Hematopoietic multipotent progenitor cell treated with erythropoietin and hydrocortisone succinate and interleukin-3 and kit ligand, for 8 days (in vitro differentiated cells): ENCODE measurements at places on chromosomes 11 and 22.

DNA sequence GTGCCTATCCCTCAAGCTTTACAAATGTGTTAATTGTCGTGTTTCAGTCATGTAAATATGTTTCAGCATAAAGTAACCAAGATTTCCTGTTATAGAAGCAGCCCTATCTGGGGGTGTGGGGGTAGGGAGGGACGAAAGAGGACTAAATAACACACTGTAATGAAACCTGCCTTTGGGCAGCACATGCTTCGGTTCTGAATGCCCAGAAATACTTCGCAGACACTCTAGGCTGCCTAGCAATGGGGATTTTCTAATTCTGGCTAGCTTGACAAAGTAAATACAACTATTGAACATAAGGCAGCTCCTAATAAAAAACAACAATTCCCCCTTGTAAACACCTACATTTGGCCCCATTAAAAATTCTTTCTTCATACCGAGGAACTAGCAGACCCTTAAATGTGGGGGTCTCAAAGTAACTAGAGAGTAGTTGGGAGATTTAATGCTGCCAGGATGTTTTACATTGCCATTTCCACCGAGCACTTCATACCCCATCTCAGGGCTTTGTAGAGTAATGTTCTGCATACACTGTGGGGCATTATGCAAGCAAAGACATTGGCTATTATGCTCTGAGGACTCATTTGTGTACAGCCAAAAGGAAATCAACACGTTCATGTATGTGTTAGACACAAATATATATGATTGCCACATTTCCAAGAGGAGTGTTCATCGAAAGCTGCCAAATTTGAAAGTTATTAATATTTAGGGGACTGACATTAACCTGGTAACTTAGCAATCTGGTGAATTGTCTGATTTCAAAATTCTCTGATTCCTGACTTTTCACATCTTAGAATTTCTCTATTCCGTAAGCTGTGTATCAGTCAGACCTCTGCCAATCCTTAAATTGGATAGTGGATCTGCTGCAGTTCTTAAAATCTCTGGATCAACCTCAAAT is 42.1 kb downstream of the PAX6 start:
- no peak for DNase-seq

- peak; percentile 16 for DNase-seq
These were observed 167.6 kb upstream of the MTMR2 start for GRCh38 chr11:96091476-96091875.

DNA sequence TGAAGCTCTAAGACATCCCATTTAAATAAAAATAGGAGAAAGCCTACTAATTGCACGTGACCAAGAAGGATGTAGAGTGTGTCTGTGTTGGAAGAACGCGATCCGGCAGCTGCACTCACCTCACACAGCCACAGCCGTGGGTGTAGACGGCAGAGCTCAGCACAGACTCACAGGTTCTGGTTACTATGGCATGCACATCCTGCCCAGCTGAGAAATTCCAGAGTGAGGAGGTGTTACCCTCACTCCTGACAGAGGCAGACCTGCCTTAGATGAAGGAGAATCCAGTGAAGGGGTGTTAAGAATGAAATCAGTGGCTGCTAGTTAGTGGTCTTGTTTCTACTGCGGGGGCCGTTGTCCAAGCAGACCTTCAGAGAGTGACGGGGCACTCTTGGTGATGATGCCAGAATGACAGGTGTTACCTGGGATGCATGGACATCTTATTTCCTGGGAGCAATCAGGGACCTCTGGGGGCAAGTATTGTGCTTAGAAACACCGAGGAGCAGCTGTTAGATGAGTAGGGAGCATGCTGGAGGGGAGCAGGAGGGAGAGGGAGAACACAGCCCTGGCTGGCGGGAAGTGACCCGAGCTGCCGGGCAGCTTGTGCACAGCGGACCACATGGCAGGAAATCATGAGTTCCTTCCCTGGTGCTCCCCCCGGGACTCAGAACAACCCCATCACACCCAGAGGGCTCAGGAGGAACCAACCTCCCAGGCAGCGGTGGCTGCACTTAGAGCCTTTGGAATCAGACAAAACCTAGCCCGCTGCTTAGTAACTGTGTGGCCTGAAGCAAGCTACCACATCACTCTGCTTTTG is 12.3 kb downstream of the KCNJ5 start:
- no peak for DNase-seq

GRCh38 chr11:93908689-93909088 is 58.3 kb upstream of the VSTM5 start:
- no peak for DNase-seq

- no peak for DNase-seq
These were observed at the start of gene SULT4A1 for GRCh38 chr22:43862074-43862881. Gene SULT4A1 (minus strand): TSS chr22:43862513. CDS start chr22:43862382, 131 bp downstream.

DNA sequence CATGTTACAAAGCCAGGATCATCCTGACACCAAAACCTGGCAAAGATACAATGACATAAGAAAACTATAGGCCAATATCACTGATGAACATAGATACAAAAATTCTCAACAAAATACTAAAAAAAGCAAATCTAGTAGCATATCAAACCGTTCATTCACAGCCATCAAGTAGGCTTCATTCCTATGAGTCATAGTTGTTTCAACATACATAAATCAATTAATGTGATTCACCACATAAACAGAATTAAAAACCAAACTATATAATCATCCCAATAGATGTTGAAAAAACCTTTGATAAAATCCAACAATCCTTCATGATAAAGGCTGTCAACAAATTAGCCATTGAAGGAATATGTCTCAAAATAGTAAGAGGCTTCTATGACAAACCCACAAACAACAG is 1007.2 kb upstream of the RAG2 start:
- no peak for DNase-seq

DNA sequence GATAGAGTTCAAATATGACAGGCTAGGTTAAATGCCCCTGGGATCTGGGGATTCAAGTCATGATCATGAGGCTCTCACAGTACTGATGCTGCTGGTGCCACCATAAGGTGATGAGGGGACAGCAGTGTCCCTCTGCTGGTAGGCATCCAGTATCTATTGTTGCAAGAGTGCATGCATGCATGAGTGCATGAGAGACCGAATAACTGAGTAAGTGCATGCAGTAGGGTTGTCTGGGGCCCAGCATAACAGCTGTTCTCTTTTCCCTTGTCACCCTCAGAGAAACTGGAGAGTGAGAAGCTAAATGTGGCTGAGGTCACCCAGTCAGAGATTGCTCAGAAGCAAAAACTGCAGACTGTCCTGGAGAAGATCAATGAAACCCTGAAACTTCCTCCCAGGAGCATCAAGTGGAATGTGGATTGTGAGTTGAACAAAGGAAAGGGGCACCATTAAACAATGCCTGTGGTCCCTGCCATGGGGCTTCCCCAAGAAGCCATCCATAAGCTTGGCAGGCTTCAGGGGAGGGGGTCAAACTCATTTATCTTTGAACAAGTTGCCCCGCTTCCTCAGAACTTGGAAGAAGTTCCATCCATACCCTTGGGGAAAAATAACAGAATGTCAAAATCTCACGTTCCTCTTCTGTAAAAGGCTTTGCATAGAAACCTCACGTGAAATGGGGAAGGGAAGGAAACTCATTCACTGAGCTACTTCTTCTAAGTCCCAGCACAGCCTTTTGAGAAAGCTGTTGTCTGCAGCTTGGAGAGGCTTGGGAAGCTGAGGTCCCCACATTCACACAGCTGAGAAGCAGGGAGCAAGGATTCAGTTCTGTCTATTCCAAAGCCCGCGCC is 119.0 kb downstream of the PARVA start:
- no peak for DNase-seq

GRCh38 chr22:18056161-18056666 is 21.6 kb upstream of the PEX26 start:
- DNase-seq = peak; percentile 46

DNA sequence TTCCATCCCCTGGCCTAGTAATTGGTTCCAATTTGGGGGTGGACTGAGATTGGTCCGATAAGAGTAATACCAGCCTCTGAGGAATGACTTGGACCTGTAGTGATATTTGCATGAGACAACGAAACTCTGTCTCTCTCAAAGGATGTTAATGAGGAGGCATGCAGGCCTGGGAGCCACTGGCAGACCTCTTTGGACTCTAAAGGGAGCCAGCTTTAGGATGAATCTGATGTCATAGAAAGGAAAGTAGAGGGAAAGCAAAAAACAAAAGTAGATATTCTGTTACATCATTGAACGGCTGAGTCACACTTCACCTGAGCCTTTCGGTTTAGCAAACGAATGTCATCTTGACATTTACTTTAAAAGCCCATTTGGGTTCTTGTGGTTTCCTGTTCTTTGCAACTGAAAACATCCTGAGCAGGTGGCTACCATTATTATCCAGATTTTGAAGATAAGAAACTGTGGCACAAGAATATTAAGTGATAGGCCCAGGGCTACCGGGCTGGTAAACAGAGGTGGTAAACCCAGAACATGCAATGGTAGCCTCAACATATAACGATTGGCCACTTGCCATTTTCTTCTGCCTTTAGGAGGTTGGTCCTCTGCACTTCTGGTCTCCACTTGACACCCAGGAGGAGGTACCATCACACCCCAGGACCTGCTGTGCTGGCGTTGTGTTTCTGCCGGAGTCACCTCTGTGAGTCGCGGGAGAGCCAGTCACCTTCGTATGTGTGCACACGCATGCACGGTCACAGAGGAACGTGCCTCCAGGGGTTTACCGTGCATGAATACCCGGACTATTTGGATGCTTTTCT is 42.7 kb downstream of the RTL6 start:
- no peak for DNase-seq

DNA sequence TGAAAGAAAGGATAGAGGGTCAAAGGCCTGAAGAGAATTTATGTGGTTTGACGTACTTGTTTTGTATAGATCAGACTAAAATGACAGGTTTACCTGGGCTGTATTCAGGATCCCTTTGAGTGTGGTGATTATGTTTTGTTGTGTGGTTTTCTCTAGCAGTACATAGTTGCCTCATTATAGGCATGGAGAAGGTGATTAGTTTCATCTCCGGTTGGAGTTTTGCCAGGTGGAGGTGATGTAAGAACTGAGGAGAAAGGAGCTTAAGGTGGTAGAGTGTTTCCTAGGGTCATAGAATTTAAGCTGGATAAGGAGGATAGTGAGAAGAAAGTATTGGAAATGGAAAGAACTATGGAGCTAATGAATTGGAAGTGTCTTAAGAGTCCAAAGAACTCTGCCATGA is 229.0 kb downstream of the TMEM135 start:
- peak; percentile 5 for DNase-seq

GRCh38 chr11:13694115-13694514 is 25.6 kb downstream of the FAR1 start:
- no peak for DNase-seq

- peak; percentile 76 for DNase-seq
These were observed 857 bp downstream of the ARCN1 start for GRCh38 chr11:118572981-118573550.

- DNase-seq = no peak
These were observed 106.4 kb upstream of the SLC5A12 start for GRCh38 chr11:26828288-26828687.
